Ascending aorta (tissue), 2 donors: ENCODE measurements at places on chromosomes 12 and 14. TPM values are rescaled to one million over a fixed set of nuclear protein-coding genes. Genes with fewer than 3 reads are reported as not detected.

GRCh38 chr12:19726122-19726521 is 286.8 kb downstream of the AEBP2 start:
- no peak for DNase-seq
- H3K36me3 ChIP-seq = no peaks in the 10 kb centered on the region
- H3K4me1 ChIP-seq = peaks cover 2% of the 10 kb centered on the region
- H3K27ac ChIP-seq = no peak overlapping the region
- H3K27me3 ChIP-seq = no peaks in the 10 kb centered on the region
- no peak overlapping the region for H3K4me3 ChIP-seq

DNA sequence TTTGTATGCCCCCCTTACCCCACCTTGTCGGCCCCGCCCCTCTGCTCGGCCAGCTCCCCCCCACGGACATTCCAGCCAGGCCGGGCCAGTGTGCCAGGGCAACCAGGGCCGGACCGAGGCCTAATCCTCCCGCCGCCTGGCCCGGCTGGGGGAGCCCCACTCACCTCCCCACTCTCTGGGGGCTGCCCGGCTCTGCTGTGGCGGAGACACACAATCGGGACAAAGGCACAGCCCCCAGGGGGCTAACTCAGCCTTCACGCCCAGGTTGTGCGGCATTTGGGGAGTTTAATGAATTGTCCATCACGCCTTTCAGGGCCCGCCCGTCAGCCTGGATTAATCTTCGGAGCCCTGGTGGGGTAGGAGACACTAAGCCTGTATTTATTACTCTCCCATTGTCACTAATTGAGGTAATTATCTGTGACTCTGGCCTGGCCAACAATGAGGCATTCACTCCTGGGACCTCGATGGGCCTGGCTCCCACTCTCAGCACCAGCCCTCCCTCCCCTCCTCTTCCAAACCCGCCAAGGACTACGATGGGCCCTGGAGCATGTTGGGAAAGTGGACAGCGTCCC is 8.7 kb downstream of the WNT1 start:
- no peak overlapping the region for H3K27ac ChIP-seq
- no peak overlapping the region for H3K4me3 ChIP-seq
- no peak for DNase-seq
- H3K27me3 ChIP-seq = peaks cover 1% of the 10 kb centered on the region
- no peaks in the 10 kb centered on the region for H3K4me1 ChIP-seq

- no peaks in the 10 kb centered on the region for H3K27me3 ChIP-seq
- H3K27ac ChIP-seq = no peak overlapping the region
- H3K4me1 ChIP-seq = no peaks in the 10 kb centered on the region
- no peak overlapping the region for H3K4me3 ChIP-seq
- no peak for DNase-seq
Measured at GRCh38 chr14:35971965-35972630, 146.0 kb downstream of the BRMS1L start.

Gene SPPL3
- total RNA-seq = 20.4 TPM

Gene SLC16A7
- 12.6 TPM for total RNA-seq

DNA sequence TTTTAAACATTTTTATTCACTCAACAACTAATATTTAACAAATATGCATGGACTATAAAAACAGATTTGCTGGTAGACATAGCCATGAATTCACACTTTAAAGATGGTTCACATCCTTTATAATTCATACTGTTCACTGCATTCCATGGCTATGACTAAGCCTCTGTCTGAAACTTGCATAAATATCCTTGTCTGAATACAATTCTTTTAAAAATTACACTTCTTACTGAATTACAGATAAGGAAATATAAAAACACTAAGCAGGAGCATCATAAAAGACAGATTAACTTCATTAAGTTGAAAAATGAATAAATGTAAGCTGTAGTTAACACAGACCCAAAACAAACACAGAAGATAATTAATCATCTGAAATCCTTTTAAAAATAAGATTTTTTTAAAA is 53.8 kb downstream of the GXYLT1 start:
- no peak for DNase-seq
- H3K4me3 ChIP-seq = no peak overlapping the region
- no peak overlapping the region for H3K27ac ChIP-seq
- H3K4me1 ChIP-seq = no peaks in the 10 kb centered on the region
- H3K36me3 ChIP-seq = no peaks in the 10 kb centered on the region

DNA sequence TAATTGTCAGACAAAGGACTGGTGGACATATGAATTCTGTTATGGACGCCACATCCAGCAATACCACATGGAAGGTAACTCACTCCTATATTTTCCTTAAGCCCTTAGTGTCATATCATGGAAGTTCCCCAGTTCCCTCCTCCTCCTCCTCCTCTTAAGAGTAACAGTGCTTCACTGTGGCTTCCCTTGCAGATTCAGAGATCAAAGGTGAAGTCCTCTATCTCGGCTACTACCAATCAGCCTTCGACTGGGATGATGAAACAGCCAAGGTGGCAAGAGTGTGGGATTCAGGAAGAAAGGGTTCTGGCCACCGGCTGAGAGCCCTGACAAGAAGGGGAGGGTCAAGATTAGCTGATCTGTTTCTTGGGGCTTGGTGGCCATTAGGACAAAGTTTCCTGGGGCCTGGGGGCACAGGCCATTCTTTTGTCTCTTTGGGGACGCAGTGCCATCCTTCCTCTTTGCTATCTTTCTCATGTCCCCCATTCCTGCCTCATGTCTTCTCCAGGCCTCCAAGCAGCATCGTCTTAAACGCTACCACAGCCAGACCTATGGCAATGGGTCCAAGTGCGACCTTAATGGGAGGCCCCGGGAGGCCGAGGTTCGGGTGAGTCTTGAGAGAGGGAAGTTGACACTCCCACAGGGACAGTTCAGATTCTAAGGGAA is 2.0 kb downstream of the OS9 start:
- DNase-seq = no peak
- peaks cover 38% of the 10 kb centered on the region for H3K36me3 ChIP-seq
- H3K4me3 ChIP-seq = no peak overlapping the region
- H3K27ac ChIP-seq = no peak overlapping the region
- H3K27me3 ChIP-seq = no peaks in the 10 kb centered on the region
- no peaks in the 10 kb centered on the region for H3K4me1 ChIP-seq

DNA sequence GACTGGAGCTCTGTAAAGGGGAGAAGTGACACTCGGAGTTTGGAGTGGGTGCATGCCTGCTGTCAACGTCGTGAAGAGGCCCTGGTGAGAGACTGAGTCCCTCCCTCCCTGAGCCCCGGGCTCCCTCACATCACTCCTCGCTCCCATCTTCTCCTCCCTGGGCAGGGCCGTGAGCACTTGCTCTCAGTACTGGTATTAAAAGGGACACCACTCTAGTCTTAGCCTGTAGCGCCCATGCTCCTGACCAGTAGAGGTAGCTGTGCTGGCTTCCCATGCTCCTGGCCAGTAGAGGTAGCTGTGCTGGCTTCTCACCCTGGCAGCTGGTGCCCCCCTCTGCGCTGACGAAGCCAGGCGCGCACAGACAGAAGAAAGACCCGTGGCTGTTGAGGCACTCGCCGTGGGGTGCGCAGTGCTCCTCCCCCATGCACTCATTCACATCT is 14.7 kb downstream of the ISCA2 start:
- peak overlapping the region; percentile 78 for H3K27ac ChIP-seq
- H3K4me1 ChIP-seq = peaks cover 29% of the 10 kb centered on the region
- H3K27me3 ChIP-seq = no peaks in the 10 kb centered on the region
- H3K4me3 ChIP-seq = no peak overlapping the region
- DNase-seq = no peak
- H3K36me3 ChIP-seq = peaks cover 78% of the 10 kb centered on the region

GRCh38 chr12:12239127-12239526 is 27.7 kb downstream of the LRP6 start:
- H3K27ac ChIP-seq = no peak overlapping the region
- H3K36me3 ChIP-seq = no peaks in the 10 kb centered on the region
- no peak for DNase-seq
- no peaks in the 10 kb centered on the region for H3K27me3 ChIP-seq
- no peak overlapping the region for H3K4me3 ChIP-seq

GRCh38 chr12:9149372-9149771 is 33.7 kb upstream of the A2M start:
- no peak overlapping the region for H3K27ac ChIP-seq
- no peaks in the 10 kb centered on the region for H3K4me1 ChIP-seq
- DNase-seq = no peak
- H3K27me3 ChIP-seq = no peaks in the 10 kb centered on the region

DNA sequence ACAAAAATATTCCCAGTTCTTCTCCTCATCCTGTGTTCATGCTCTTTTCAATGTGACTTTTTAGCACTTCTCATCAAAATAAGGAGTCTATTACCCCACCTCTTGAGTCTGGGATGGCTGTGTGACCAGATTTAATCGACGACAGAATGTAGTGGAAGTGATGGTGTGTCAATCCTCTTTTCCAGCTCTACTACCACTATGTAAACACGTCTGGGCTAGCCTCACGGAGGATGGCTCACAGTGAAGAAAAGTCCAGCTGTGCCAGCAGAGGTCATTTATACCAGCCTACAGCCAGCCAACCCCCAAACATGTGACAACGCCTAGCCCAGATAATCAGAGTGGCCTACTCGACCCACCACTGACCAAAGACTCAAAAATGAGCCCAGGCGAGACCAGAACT is 37.3 kb upstream of the FGF6 start:
- no peaks in the 10 kb centered on the region for H3K4me1 ChIP-seq
- peaks cover 4% of the 10 kb centered on the region for H3K36me3 ChIP-seq
- no peak overlapping the region for H3K4me3 ChIP-seq
- no peak for DNase-seq
- no peak overlapping the region for H3K27ac ChIP-seq
